ENCODE measurements at places on chromosomes 5 and 9. TPM values are rescaled to one million over a fixed set of nuclear protein-coding genes. Genes with fewer than 3 reads are reported as not detected.

The DIPK1B gene
- 8.3 TPM for total RNA-seq

DNA sequence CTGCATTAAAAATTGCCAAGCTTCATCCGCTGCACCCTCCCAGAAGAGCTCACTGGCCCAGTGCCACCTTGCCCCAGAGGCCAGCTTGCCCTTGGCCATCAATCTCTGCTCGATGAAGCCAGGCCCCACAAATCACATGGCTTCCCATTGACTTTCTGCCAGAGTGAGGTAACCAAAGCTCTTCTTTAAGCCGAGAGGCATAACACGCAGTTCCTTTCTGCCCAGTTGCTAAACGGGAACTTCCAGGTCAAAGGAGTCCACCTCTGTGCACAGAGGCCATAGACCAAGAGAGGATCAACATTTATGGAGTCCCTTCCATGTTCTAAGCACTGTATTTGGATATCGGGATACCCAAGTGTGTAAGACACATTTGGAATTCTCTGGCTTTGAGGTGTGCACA, 208.8 kb downstream of the KIF4B start:
- no peak for DNase-seq

GRCh38 chr9:113381909-113382411, 5.2 kb upstream of the HDHD3 start:
- DNase-seq = no peak

The CCDC192 gene
- total RNA-seq = not detected

- DNase-seq = no peak
Measured at GRCh38 chr5:78361631-78361993, 1.2 kb downstream of the SCAMP1 start.

The PDE8B gene
- 15.1 TPM for total RNA-seq

DNA sequence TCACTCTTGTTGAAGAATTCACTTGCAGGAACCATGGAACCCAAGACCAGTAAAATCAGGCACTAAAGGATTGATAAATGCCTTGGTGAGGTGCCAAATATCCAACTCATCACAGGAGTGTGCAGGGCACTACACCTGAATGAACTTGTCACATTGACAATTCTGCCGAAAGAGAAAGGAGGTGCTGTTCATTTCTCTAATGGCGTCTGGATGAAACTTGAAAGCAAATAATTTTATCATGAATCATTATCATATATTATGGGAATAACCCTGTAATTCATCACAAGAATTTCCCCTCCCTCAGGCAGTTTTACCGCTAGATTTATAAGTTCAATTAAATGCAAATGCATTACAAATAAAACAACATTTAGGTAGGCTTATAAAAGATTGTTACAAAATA, 360.0 kb downstream of the GLIS3 start:
- no peak for DNase-seq

GRCh38 chr5:147966326-147966725, 60.0 kb upstream of the C5orf46 start:
- no peak for DNase-seq

GRCh38 chr5:58872670-58873273, 289.9 kb downstream of the RAB3C start:
- no peak for DNase-seq

DNA sequence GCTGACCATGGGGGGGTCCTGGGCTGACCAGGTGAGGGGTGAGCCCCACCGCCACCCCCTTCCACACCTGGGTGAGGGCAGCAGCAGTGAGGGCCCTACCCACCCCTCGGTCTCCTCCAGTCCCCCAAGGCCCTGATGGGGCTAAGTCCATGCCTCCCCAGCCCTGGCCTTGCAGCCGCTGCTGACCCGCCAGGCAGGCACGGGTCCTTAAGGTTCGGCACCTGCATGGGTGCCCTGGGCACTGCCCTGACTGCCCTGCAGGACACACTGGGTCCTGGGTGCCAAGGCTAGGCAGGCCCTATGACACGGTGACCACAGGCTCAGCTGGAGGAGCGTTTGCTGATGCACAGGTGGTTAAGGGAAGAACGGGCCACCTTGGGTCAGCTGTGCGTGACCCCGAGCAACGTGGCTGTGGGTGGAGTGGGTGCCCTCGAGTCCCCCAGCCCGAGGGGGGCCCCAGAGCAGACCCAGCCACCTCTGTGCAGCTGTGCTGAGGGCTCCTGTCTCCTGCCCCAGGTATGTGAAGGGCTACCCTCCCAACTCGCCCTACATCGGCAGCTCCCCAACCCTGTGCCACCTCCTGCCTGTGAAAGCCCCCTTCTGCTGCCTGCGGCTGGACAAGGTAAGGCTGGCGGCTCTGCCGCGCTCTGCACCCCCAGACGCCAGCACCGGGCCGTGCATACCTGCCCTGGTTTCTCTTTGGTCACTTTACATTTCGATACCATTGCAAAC, 73.0 kb downstream of the KCNT1 start:
- no peak for DNase-seq

DNA sequence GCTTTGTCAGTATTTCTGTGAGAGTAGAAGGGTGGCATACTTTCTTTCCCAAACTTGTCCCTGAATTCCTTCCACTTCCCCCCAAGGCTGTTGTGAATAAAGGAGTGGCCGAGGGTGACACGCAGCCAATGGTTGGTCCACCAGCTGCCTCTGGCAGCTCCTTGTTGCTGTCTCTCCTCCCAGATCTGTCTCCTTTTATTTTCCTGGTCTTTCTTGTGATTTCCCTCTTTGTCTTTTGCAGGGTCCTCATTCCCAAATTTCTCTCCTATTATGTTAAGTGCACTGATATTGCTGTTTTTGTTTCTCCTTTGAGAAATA, 137.5 kb upstream of the HMHB1 start:
- no peak for DNase-seq

DNA sequence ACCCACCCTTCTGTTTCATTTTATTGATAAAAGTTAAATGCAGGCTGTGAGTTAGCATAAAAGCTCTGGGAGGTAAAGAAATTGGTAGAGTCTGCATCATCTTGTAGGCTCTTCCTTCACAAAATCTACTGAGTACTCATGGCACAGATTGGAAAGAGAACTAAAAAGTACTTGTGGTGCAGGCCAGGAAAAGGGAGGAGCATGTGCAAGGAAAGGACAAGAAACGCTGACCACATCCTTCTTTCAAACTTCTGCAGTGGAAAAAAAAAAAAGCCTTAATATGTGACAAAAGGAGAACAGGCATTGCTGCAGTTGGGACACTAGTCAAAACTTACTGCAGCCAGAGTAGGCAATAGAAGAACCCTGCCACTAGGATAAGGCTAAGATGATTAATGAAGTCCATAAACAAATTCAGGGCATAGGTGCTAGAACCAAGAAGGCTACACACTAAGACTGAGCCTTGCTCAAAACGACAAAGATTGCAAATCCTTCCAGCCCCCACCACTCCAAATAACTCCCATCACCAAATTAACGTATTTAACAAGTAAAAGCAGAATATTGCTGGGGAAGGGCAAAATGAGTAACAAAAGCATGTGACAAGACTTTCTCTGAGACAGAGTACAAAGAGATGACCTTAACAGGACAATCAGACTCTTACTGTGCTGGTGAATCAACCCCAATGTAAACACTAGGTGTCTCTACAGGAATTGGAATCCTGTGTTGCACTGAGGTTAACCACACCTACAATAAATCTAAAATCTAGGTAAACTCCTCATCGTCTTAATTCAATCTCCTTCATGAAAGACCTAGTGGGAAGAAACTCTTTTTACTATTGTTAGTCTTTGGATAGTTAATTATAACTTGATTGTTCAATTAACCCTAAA, 1024.8 kb downstream of the TLE1 start:
- DNase-seq = no peak

GRCh38 chr9:96417661-96418082, 498 bp downstream of the ZNF367 start:
- DNase-seq = no peak

The NDUFA8 gene
- 38.2 TPM for total RNA-seq

GRCh38 chr9:13971966-13972655, 341.8 kb downstream of the NFIB start:
- DNase-seq = no peak
